ENCODE measurements at places on chromosomes 1 and 21. TPM values are rescaled to one million over a fixed set of nuclear protein-coding genes. Genes with fewer than 3 reads are reported as not detected.

GRCh38 chr1:228405200-228405978 lies 1.2 kb downstream of the TRIM11 start:
- H3K4me3 ChIP-seq: peak overlapping the region; percentile 95
- H3K36me3 ChIP-seq: peaks cover 23% of the 10 kb centered on the region
- no peaks in the 10 kb centered on the region for H3K27me3 ChIP-seq
- H3K27ac ChIP-seq: peak overlapping the region; percentile 93
- no peak for DNase-seq
- peaks cover 40% of the 10 kb centered on the region for H3K4me1 ChIP-seq

- no peak overlapping the region for H3K27ac ChIP-seq
- no peaks in the 10 kb centered on the region for H3K36me3 ChIP-seq
- peaks cover 6% of the 10 kb centered on the region for H3K4me1 ChIP-seq
- H3K4me3 ChIP-seq: no peak overlapping the region
- peak; percentile 41 for DNase-seq
- no peaks in the 10 kb centered on the region for H3K27me3 ChIP-seq
These were observed 1.8 kb downstream of the THEM4 start for GRCh38 chr1:151907363-151908139.

- no peak overlapping the region for H3K4me3 ChIP-seq
- DNase-seq: no peak
- no peaks in the 10 kb centered on the region for H3K27me3 ChIP-seq
- H3K36me3 ChIP-seq: no peaks in the 10 kb centered on the region
These were observed 242.6 kb downstream of the ZNF648 start for GRCh38 chr1:181818943-181819342.

- H3K27me3 ChIP-seq: no peaks in the 10 kb centered on the region
- peaks cover 23% of the 10 kb centered on the region for H3K4me1 ChIP-seq
- no peak for DNase-seq
- H3K27ac ChIP-seq: peak overlapping the region; percentile 18
- no peak overlapping the region for H3K4me3 ChIP-seq
These were observed 57.2 kb downstream of the CACHD1 start for GRCh38 chr1:64527165-64527564.

DNA sequence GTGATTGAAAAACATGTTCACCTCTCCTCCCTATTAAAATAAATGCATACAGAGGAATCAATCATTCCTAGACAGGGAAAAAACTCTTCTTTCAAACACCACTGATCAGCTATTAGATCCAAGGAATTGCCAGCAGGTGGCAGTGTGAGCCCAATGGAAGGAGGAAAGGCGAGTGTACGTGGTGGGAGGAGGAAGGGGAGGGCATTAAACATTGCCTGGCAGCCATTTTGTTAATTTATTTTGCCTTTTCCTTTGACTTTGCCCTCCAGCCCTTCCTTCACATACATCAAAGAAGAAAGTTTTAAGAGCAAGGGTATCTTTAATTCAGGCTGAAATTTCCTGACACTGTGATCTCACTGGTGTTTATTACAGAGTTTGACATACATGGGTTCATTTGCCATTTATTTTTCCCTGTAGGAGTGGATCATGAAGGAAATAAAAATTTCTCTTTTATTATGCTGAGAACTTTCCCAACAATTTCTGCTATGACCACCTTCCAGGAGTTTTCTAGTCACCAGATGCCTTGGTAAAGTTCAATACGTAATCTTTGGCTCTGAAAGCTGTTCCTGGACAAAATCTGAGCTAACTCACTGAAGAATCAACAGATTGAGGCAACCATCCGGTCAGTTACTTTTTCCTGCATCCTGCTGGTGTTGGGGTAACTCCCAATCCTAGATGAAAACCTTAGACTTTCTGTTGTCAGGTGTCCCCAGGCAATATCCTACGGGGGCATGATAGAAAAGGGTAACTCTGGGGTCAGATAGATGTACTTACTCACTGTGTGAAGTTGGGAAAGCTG lies 1.9 kb upstream of the GNAI3 start:
- peaks cover 30% of the 10 kb centered on the region for H3K4me1 ChIP-seq
- H3K27ac ChIP-seq: peak overlapping the region; percentile 98
- peak; percentile 90 for DNase-seq

DNA sequence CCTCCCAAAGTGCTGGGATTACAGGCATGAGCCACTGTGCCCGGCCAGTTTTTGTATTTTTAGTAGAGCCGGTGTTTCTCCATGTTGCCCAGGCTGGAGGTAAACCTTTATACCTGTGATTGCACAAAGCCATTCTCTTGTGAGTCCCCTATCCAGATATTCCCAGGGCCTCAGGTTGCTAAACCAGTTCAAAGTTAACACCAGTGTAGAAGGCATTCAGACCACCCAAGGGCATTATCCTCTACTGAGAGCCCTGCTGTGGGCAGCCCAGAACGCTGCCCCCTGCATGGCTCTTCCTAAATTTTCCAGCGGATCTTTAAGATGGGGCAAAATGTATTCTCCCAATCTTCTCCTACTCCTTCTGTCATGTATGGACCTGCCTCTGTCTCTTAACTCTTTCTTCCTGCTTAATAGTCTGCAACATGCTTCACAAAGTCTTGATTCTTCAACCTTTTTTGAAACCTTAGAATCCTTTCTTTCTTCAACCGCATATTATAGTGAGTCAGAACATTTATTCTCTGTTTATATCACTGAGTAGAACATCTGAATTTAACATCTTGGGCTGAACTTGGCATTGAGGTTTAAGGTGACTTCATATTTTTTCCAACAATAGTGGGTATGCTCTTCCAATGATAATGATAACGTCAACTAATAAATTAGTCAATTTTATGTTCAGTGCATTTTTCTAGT lies 36.0 kb downstream of the UBE4B start:
- peaks cover 14% of the 10 kb centered on the region for H3K36me3 ChIP-seq
- DNase-seq: no peak
- no peak overlapping the region for H3K4me3 ChIP-seq
- H3K27me3 ChIP-seq: no peaks in the 10 kb centered on the region
- H3K4me1 ChIP-seq: peaks cover 23% of the 10 kb centered on the region

DNA sequence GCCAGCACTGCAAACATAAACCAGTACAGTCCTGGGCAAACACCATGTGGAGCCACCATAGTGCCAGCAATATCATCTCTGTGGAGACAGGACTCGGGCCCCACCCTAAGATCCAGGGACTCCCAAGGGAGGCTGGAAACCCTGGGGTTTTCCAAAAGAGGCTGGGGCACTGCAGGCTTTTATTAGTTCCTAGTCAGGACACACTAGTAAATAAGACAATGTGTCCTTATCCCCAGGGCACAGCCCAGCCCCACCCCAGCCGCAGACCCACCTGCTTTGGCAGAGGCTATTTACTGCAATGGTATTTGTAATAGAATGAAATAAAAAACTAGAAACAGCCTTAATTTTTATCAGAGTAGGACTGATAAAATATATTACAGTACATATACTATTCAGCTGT lies 486 bp upstream of the GJB3 start:
- no peak for DNase-seq
- no peaks in the 10 kb centered on the region for H3K36me3 ChIP-seq
- no peak overlapping the region for H3K4me3 ChIP-seq
- peaks cover 15% of the 10 kb centered on the region for H3K4me1 ChIP-seq
- peaks cover 18% of the 10 kb centered on the region for H3K27me3 ChIP-seq
- H3K27ac ChIP-seq: no peak overlapping the region

GRCh38 chr1:40095806-40096205 lies 1.2 kb downstream of the PPT1 start:
- H3K36me3 ChIP-seq: peaks cover 20% of the 10 kb centered on the region
- no peak overlapping the region for H3K4me3 ChIP-seq
- peak overlapping the region; percentile 11 for H3K27ac ChIP-seq

GRCh38 chr1:29523136-29523535 lies 286.8 kb downstream of the PTPRU start:
- H3K4me3 ChIP-seq: no peak overlapping the region
- DNase-seq: no peak
- H3K36me3 ChIP-seq: no peaks in the 10 kb centered on the region
- H3K27ac ChIP-seq: no peak overlapping the region
- no peaks in the 10 kb centered on the region for H3K27me3 ChIP-seq

GRCh38 chr1:29249170-29249691 lies 12.9 kb downstream of the PTPRU start:
- peaks cover 8% of the 10 kb centered on the region for H3K4me1 ChIP-seq
- H3K27ac ChIP-seq: no peak overlapping the region
- DNase-seq: no peak
- no peak overlapping the region for H3K4me3 ChIP-seq

DNA sequence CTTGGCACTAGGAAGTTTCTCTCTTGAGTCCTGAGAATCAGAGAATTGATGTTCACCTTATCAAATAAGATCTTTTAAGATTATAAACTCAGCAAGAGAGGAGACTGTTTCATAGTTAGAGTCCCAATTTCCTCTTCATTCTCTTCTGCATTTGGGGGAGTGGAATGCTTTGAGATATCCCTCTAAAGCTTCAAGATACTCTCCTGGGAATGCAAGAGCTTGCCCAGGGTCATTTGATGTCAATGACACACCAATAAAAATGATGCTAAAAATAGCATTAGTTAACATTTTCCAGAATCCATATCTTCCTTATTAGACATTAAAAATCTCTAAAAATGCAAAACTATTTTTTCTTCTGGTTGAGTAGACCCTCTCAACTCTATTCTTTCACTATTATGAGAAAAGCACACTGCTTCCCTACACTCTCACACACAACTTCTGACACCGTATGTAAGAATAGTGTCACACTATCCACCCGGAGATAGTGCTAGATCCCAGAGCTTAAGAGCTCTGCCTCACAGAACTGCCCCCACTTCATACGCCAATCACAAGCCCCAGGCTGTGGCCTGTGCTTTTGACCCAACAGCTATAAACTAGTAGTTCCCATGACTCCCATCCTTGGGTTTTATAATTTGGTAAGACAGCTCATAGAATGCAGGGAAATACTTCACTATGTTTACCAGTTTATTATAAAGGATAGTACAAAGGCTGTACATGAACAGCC lies 399.9 kb upstream of the RUNX1 start:
- H3K27me3 ChIP-seq: no peaks in the 10 kb centered on the region
- no peaks in the 10 kb centered on the region for H3K36me3 ChIP-seq
- no peak overlapping the region for H3K27ac ChIP-seq

DNA sequence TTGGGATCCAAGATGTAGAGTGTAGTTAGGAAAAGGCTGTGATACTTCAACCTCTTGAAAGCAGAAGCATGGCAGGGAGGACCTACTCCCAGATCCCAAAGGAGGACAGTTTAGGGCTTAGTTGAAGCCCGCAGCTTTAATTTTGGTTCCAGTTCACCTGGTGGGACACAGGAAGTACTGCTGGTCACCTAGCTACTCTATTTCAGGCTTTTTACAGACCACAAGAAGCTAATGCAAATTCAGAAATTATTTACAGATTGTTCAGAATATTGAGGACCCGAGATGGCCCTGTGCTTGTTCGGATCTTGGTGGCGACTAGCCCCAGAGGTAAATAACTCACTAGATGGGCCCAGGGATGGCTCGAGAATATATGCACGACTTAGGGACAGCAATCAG lies 6.4 kb upstream of the SMCP start:
- no peaks in the 10 kb centered on the region for H3K36me3 ChIP-seq
- no peaks in the 10 kb centered on the region for H3K27me3 ChIP-seq
- no peak for DNase-seq
- H3K27ac ChIP-seq: no peak overlapping the region

- no peaks in the 10 kb centered on the region for H3K27me3 ChIP-seq
- no peak overlapping the region for H3K27ac ChIP-seq
- no peak overlapping the region for H3K4me3 ChIP-seq
- no peaks in the 10 kb centered on the region for H3K36me3 ChIP-seq
These were observed 7.6 kb upstream of the CD1A start for GRCh38 chr1:158246650-158247049.

GRCh38 chr1:172837816-172838679 lies 179.1 kb downstream of the FASLG start:
- H3K36me3 ChIP-seq: no peaks in the 10 kb centered on the region
- no peak overlapping the region for H3K4me3 ChIP-seq
- DNase-seq: no peak
- H3K4me1 ChIP-seq: no peaks in the 10 kb centered on the region
- H3K27ac ChIP-seq: no peak overlapping the region

GPR52 gene
- total RNA-seq: 3.3 TPM

LCE1F gene
- not detected for total RNA-seq

NOS1AP gene
- 7.3 TPM for total RNA-seq

SLC30A10 gene
- total RNA-seq: not detected

S100A8 gene
- 95.5 TPM for total RNA-seq

CR2 gene
- not detected for total RNA-seq

SPRR4 gene
- not detected for total RNA-seq

TMEM52 gene
- total RNA-seq: not detected

Measured in upper lobe of left lung (tissue), 6 donors.